ENCODE measurements at places on chromosomes 1 and 21. TPM values are rescaled to one million over a fixed set of nuclear protein-coding genes. Genes with fewer than 3 reads are reported as not detected.

PRR9 gene
- total RNA-seq: not detected

SCP2 gene
- total RNA-seq: 135 TPM

ADORA3 gene
- 6.2 TPM for total RNA-seq

TBX19 gene
- 1.3 TPM for total RNA-seq

IFNLR1 gene
- total RNA-seq: 2.7 TPM

CD48 gene
- 0.62 TPM for total RNA-seq

DCST1 gene
- not detected for total RNA-seq

S100A3 gene
- 0.58 TPM for total RNA-seq

OXCT2 gene
- total RNA-seq: 7.5 TPM

TPTE gene
- total RNA-seq: not detected

VWA5B1 gene
- total RNA-seq: 0.70 TPM

LCE1E gene
- total RNA-seq: not detected

APCS gene
- not detected for total RNA-seq

KCNJ9 gene
- total RNA-seq: not detected

DNA sequence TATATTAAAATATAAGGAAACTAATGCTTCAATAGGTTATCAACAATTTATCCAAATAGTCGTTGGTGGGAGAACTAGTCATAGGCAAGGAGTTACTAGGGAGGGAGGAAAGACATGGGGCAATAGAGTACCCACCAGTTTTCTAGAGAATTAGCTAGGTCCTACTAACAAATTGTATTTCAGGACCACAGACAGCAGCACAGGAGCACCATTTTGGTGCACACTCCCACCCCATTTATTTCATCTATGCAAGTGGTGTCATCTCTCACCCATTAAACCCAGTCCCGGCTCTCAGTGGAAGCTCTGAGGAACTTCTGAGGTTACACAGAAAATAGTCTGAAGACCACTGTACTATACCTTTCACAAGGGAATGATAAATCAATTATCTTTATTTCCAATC, 89.0 kb upstream of the BCAR3 start:
- no peak for DNase-seq

DNA sequence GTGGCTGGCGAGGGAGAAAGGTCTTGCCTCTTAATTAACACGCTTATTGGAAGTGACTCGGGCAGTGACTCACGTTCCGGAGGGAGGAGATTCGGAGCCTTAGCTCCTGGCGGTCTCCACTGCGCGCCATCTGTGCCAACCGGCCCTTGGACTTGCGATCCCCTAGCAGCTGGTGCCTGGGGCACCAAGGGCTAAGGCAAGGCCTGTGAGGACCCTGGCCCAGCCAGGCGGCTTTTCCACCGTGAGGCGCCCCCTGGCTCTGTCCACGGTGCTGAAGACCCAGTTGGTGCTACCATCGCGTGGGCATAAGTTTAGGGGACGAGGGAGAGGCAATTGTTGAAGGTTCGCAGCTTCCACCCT, 1.3 kb upstream of the SYT6 start:
- DNase-seq: no peak

- peak; percentile 21 for DNase-seq
These were observed 264.2 kb downstream of the HMCN1 start for GRCh38 chr1:185998391-185998790.

DNA sequence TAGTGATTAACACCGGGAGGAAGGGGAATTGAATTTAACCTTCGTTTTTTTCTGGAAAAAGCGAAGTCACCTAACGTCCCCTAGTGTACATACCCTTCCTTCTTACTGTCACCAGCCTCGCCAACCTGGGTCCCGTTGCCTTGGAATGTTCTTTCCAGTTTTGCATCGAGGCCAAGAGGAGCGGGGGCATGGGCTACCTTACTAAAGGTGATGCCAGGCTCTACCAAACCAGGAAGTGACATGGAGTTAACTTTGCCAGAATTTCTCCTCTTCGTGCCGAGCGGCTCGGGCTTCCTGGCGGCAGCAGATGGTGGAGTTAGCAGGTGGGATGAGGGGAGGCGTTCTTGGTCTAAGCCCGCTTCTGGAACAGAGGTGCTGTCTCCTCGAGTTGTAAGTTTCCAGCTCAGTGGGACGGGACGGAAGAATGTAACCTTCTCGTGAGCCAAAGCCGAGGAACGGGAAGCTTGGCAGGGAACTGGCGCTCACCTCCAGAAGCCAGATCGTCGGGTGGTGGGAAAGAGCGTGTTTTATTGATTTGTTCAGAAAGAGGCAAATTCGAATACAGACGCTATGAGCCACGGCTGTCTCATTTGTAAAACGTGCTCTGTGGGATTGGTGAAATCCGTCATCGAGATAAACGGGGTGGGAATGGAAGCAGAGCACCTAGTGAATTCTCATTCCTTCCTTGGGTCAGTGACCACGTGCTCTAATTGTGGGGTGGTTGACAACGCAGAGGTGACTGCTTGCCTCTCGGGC, 486 bp downstream of the NIPAL3 start:
- DNase-seq: no peak

DNA sequence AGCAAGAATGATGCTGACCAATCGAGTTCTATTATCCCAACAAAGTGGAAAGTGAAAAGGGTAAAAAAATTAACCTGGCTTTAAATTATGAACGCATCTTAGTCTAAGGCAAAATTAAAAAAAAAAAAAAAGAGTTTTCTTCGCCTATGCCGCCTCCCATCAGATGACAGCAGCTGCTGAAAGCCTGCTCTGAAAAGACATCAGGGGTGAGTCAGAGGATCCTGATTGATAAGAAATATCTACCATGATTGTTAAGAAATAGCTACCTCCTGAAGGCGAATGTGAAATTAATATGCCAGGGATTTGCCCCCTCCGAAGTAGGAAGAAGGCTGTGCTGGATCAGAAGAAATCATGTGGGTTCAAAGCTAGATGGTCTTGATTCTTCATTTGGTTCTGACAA, 216.8 kb upstream of the C1orf87 start:
- DNase-seq: no peak

- no peak for DNase-seq
These were observed 40.2 kb upstream of the ZNF124 start for GRCh38 chr1:247212012-247212411.

- peak; percentile 32 for DNase-seq
These were observed 19.9 kb upstream of the SAMD11 start for GRCh38 chr1:903721-904271.

- no peak for DNase-seq
These were observed 387.9 kb downstream of the MATN1 start for GRCh38 chr1:30335389-30335996.

DNA sequence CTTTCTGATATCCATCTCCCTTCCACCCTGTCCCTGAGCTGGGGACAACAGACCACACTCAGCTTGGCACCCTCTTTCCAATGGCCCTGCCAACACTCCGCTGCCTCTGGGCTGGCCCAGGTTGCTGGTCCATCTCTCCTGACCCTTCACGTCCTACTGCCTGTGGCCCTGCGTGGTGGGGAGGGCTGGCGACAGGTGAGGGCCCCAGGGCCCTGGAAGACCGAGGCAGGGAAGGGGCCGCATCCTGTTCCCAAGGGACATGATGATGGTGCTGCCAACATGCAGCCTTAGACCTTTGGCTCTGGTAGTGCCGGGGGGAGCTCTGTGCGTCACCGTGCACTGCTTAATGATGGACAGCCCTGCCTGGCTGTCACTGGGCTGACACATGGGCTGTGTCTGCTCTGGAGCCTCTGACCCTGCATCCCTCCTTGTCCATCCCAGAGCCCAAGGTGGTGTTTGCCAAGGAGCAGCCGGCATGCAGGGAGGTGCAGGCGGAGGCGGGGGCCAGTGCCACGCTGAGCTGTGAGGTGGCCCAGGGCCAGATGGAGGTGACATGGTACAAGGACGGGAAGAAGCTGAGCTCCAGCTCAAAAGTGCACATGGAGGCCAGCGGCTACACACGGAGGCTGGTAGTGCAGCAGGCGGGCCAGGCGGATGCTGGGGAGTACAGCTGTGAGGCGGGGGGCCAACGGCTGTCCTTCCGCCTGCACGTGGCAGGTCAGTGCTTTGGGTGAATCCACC, 65.2 kb downstream of the OBSCN start:
- DNase-seq: peak; percentile 58

- no peak for DNase-seq
These were observed 90.6 kb upstream of the USP24 start for GRCh38 chr1:55305735-55306134.

DNA sequence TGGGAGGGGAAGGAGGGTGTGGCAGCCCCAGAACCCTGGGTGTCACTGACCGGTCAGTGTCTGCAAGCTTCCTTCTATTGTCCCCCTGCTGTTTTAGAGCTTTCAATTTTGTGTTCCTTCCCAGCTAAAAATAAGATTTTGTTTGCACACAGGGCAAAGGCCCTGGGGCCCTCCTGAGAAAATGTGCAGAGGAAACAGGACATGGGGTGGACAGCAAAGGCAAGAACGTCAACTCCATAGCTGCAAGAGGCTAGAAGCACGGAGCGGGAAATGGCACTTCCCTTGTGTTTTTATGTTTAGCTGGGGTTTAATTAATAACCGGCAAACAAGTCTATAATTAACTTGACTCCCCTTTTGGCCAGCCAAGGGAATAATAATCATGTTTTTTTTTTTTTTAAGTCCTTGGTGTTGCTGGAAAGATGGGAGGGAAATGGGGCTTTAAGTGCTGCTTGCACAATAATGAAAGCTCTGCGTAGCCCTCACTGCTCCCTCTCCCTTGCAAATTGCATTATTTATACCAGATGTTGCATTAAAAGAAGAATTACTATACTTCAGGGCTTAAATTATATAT, 261.4 kb upstream of the USP24 start:
- no peak for DNase-seq

DNA sequence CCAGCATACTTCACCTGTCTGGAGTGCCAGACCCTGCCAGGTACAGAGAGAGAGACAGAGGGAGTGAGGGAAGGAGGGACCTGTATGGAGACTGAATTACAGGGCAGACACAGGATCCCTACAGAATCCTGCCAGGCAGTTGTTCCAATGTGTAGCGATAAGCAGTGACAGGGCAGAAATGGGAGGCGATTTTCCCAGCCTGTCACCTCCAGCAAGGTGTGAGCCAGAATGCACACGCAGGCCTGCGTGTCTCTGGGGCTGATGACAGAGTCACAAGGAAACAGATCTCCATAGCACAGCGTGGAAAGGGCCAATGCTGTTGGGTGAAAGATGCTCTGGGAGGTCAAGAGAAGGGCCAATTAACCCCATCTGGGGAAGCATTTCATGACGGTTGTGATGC, 111.3 kb downstream of the HIVEP3 start:
- peak; percentile 69 for DNase-seq

- no peak for DNase-seq
These were observed 1.4 kb downstream of the KLHDC7A start for GRCh38 chr1:18481921-18482701.

GRCh38 chr1:247332215-247332622, 552 bp upstream of the ZNF496 start:
- peak; percentile 62 for DNase-seq

DNA sequence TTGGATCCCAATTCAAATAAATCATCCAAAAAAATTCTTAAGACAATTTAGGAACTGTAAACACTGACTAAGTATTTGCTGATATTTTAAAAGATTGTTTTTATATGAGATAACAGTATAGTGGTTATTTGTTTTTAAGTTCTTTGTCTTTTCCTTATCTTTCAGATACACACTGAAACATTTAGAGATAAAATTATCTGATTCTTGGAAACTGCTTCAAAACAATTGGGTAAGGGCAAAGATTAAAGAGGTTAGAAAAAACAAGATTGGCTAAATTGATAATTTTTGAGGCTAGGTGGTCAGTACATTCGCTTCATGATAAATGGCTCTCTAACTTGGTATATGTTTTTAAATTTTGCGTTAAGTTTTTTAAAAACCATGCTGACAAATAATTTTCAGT, 117.3 kb downstream of the PSMG1 start:
- DNase-seq: no peak

DNA sequence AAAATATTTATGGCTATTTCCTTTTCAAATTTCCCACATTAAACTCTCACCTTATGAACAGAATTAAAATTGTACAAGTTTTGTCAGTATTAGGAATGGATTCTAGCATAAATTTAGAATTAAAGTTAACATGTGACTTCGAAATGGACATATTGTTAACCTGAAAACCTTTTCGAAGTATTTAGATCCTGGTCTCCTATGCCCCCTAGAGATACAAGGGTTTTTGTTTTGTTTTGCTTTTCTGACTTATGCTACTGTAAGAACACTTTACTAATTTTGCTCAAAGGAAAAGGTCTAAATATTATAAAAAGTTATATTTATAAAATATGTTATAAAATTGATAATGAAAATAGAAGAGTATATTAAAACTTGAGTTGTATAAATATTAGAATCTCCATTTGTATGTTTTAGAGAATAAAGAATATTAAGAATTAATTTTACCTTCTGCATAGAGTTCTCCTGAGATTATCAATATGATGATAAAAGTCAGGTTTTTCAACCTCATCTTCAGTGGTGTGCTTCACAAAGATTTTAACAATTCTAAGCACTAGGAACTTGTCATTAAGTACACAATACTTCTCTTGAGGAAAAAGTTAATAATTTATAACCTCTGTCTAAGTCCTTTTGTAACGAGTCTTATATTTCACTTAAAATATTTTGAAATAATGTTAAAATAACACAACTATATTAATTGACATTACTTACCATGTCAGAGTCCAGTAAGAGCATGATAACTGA, at the start of gene F13B:
TSS of gene F13B (minus strand) at position 542 of the 738 bp plus-strand sequence. CDS start at position 505, 37 bp downstream.
- DNase-seq: no peak

- DNase-seq: no peak
These were observed 74.3 kb downstream of the ETS2 start for GRCh38 chr21:38879912-38880576.

DNA sequence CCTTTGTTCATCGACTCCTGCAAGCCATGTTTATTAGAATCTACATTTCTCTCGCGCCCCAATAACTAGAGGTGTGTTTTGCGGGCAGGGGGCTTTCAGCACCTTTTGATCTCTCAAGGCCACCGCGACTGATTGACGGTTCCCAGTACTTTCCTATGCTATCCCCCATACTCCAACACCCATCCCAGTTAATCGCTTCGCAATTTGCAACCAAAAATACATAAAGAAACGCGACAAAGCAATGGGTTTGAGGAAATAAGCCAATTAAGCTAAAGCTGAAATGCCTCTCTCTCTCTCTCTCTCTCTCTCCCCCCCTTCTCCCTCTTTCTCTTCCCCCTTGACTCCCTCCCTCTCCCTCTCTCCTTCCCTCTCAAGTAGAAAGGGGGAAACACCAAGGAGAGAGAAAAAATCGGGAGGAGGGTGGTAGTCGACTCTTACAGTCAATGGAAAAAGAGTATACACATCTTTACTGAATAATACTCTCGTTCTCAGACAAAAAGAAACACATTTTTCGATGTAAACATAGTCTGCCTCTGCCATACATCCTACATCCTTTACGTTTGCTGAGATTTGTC, 128.0 kb upstream of the DPYD start:
- no peak for DNase-seq

DNA sequence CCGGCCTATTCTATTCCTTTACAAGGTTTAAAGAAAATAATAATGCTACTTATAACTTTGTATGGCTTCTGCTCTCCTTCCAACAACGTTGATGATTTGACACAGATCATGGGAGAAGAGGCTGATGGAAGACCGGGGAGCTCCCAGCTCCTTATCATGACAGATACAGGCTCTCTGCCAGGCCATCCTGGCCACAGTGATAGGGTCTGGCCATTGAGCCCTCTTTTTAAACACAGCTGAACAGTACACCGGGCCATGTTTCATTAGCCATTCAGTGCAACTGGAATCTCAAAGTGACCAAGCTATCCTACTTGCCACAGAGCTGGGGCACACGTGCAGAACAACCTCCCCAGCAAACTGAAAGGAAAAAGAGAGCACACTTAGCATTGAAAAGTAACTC, 34.9 kb downstream of the DNAJC11 start:
- no peak for DNase-seq

- DNase-seq: peak; percentile 79
These were observed 118.0 kb downstream of the ACTL8 start for GRCh38 chr1:17873007-17873675.

GRCh38 chr1:84619383-84620102, 45.3 kb upstream of the CTBS start:
- no peak for DNase-seq

GRCh38 chr1:61741711-61742619, at the start of gene PATJ:
Gene PATJ (plus strand): TSS chr1:61742480. CDS start chr1:61762893, 20,413 bp downstream.
- peak; percentile 57 for DNase-seq
